CD8-positive, alpha-beta memory T cell (primary cell): ENCODE measurements at places on chromosomes 7 and 10. TPM values are rescaled to one million over a fixed set of nuclear protein-coding genes. Genes with fewer than 3 reads are reported as not detected.

GRCh38 chr7:43417455-43417854 is 165.5 kb upstream of the STK17A start:
- no peaks in the 10 kb centered on the region for H3K27me3 ChIP-seq
- no peaks in the 10 kb centered on the region for H3K4me1 ChIP-seq
- no peak overlapping the region for H3K27ac ChIP-seq
- no peak for DNase-seq
- H3K4me3 ChIP-seq = no peak overlapping the region

- H3K27ac ChIP-seq = no peak overlapping the region
- no peak for DNase-seq
- H3K4me1 ChIP-seq = no peaks in the 10 kb centered on the region
- H3K27me3 ChIP-seq = no peaks in the 10 kb centered on the region
- H3K36me3 ChIP-seq = no peaks in the 10 kb centered on the region
Measured at GRCh38 chr10:119407254-119407777, 135.2 kb downstream of the RGS10 start.

DNA sequence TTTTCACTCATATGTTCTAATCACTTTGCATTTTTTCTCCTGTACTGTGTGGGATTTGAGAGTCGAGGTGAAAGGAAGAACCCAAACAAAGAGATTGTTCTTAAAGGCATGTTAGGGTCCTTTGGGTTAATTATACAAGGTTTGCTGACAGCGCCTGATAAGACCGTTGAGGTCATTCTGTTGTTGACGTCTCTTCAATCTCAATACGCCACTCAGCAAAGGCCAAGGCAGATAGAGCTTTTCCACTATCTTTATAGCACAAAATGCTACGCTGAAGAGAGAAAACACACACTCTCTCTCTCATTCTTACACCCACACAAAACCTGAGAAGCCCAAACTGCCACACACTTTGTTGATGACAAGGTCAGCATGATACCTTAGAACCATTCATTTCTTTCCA is 228.7 kb downstream of the CNTNAP2 start:
- H3K27ac ChIP-seq = no peak overlapping the region
- H3K36me3 ChIP-seq = no peaks in the 10 kb centered on the region
- H3K4me1 ChIP-seq = no peaks in the 10 kb centered on the region
- H3K27me3 ChIP-seq = no peaks in the 10 kb centered on the region

DNA sequence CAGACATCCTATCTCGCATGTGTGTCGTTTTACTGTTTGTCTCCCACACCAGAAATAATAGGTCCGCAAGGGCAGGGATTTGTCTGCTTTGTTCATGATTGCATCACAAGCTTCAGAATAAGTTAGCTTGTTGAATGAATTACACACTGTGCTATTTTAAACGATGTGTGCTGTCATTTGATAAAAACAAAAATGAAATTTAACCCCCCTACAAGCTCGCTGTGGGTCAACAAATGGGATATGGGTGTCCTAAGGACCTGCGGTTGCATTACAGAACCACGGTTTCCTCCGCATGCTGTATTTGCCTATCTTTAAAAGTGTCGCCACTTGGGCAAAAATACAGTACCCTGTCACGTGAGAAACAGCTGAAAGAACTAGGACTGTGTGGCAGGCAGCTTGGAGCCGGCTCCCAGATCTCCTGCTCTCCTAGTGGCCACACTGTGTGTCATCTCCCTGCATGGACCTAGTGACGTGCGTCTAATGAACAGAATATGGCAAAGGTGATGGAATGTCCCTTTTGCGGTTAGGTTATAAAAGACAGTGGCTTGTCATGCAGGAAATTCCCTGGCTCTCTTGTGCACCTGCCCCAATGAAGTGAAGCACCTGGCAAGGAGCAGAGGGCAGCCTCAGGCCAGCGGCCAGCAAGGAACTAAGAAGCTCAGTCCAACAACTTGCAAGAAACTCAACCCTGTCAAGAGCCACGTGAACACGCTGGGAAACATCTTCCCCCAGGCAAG is 32.9 kb upstream of the CRYGN start:
- peak overlapping the region; percentile 12 for H3K27ac ChIP-seq
- H3K4me3 ChIP-seq = no peak overlapping the region
- no peaks in the 10 kb centered on the region for H3K27me3 ChIP-seq
- no peak for DNase-seq

GRCh38 chr10:71225291-71226058 is 13.1 kb downstream of the UNC5B start:
- no peaks in the 10 kb centered on the region for H3K27me3 ChIP-seq
- no peak overlapping the region for H3K4me3 ChIP-seq
- H3K4me1 ChIP-seq = no peaks in the 10 kb centered on the region
- no peaks in the 10 kb centered on the region for H3K36me3 ChIP-seq

- no peak for DNase-seq
- peaks cover 39% of the 10 kb centered on the region for H3K4me1 ChIP-seq
- no peak overlapping the region for H3K27ac ChIP-seq
Measured at GRCh38 chr7:105879782-105880181, 3.4 kb upstream of the ATXN7L1 start.

- H3K27me3 ChIP-seq = no peaks in the 10 kb centered on the region
- no peak overlapping the region for H3K27ac ChIP-seq
- H3K36me3 ChIP-seq = no peaks in the 10 kb centered on the region
- H3K4me3 ChIP-seq = no peak overlapping the region
- no peak for DNase-seq
Measured at GRCh38 chr7:39333701-39334100, 232.5 kb upstream of the YAE1 start.

GRCh38 chr7:140235114-140235513 is 58.3 kb upstream of the KDM7A start:
- no peak for DNase-seq
- no peak overlapping the region for H3K4me3 ChIP-seq
- H3K36me3 ChIP-seq = no peaks in the 10 kb centered on the region
- H3K27ac ChIP-seq = no peak overlapping the region
- H3K27me3 ChIP-seq = no peaks in the 10 kb centered on the region
- H3K4me1 ChIP-seq = peaks cover 10% of the 10 kb centered on the region

The DTX2 gene
- 23.4 TPM for total RNA-seq

The KCP gene
- 1.1 TPM for total RNA-seq

The FXYD4 gene
- total RNA-seq = not detected

The FOXL3 gene
- not detected for total RNA-seq
